ENCODE measurements at places on chromosomes 3 and 15.

- DNase-seq: no peak
Observed at GRCh38 chr3:164222197-164222596, 856.1 kb downstream of the SI start.

DNA sequence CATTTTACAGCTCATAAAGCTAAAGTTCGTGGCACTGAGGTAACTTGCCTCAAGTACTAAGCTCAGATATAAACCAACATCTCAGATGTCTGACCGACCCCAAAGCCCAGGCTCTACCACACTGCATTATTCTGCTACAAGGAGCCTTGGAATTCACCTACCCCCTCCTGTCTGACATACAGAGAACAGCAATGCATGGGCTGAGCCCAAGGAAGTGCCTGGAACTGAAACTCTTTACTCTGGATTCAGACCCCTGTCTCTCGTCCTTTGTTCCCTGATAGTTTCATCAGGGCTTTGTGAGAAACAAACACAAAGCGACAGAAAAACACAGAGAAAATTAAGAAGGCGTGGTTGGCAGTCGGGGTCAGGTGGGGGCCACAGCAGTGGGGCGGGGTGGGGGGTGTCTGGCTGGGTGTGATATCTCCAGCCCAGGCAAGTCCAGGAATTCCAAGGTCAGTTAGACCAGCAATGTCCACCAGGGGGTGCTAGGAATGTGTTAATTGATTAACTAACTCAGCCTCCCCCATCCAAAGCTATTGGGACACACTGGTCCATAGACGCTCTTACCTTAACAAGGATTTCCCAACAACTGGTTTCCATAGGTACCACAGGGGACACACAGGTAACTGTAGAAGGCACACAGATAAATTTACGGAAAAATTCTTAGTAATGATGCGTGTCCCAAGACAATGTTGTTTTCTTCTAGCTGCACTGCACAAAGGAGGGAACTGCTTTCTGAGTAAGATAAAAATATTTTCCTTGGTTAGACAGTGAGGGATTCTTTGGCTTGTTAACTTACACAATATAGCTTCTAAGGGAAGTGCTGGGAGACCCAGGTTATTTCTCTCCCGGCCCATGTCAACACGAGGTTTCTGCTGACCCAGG, 18.8 kb upstream of the SSUH2 start:
- DNase-seq: peak; percentile 87

- no peak for DNase-seq
Observed at GRCh38 chr3:23916152-23916885, 471 bp downstream of the NKIRAS1 start.

GRCh38 chr3:18185624-18186023, 239.5 kb downstream of the SATB1 start:
- no peak for DNase-seq

- DNase-seq: no peak
Observed at GRCh38 chr15:63918317-63918672, 84.5 kb upstream of the HERC1 start.

DNA sequence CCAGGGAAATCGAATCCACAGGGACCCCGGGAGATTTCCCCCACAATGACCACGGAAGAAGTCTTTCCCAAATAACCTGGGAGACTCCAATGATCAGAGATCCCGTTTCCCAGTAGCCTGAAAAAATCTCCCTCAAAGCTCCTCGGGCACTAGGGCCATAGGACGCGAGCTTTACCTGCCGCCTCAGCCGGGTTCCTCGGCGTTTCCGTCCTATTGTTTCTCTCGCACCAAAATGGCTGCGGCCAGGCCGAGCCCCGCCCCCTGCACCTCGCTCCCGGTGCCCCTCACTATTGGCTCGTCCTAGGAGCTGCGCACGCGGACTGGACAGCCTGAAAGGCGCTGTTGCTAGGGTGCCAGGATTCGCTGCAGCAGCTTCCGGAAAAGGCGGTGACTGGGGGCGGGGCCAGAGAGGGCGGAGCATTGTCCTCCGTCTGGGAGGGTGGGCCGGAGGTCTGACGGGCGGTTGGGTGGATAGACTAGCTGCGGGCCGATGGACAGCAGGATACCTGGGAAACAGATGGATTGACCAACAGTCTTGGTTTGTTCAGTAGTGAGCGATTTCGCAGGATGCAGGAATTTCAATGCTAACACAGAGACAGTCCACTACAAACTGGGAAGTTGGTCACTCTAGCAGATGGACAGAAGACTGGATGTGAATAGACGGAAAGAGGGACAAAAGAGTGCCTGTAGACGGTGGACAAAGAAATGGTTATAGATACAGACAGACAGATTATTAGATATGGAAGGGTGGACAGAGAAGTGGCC, at the start of gene IP6K2:
Gene IP6K2 (minus strand): TSS at position 240 of the 765 bp plus-strand sequence. CDS start 21,930 bp downstream, outside the sequence.
- peak; percentile 98 for DNase-seq

- DNase-seq: no peak
Observed at GRCh38 chr3:10933470-10933804, 59.1 kb upstream of the SLC6A1 start.

DNA sequence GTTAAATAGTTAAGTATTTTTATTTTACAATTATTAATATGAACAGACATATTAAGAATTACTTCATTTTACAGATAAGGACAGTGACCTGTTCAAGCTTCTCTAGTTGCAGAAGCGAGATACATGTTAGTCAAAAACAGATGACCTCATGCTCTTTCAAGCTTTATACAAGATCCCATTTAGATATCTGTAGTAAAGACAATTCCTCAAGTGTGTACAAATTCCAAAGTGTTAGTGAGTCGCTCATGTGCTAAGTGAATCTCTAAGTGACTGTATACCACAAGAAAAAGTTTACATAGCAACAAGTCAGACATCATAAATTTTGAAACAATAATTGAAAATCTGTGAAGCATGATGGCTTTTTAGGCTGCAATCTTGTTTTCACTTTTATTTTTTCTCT, 293.8 kb downstream of the ROBO1 start:
- no peak for DNase-seq

GRCh38 chr3:127260826-127261555, 26.9 kb downstream of the PRR20G start:
- no peak for DNase-seq

DNA sequence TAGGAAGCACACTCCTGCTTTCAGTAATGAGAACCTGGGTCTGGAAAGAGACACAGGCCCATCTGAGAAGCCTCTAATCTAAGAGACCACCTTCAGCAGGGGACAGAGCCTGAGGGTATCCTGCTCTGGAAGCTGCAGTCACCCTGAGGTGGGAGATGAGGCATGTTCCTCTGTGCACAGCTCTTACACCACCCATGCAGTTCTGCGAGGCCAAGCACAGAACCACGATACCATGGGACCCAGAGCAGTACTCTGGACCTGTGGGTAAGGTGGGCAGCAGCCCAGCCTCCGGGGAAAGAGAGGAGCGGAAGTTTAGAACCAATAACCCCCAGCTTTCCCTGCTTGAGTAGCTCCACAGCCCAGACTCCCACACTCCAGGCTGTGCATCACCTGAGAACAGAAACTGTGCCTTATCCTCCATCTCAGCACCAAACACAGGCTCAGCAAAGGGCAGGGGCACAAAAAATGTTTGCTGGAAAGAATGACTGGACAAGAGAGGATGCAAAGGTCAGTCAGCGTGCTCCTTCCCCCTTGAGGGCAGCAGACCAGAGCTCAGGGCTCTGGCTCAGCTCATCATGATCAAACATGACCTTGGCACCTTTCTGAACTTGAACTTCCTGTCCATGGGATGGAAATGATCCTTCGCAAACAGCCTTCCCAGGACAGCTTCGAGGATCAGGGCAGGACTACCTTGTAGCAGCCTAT, 43.1 kb downstream of the RBPMS2 start:
- DNase-seq: no peak

DNA sequence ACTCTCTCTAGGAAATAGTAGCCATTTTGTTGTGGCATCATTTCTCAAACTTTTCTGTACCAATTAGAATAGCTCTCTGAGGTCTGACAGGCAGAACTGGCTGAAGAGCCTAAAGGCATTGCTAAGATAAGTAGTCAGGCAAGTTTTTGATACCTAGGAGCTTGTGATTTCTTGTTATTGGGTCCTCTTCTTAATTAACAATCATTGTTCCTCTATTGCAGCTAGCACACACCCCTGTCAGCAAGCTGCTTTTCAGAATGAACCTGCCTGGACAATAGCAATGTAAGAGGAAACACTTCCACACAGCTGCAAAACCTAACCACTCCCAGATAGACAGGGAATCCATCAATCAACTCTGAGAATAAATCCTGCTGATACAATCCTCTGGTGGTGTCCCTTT, 403.9 kb upstream of the TBL1XR1 start:
- no peak for DNase-seq

DNA sequence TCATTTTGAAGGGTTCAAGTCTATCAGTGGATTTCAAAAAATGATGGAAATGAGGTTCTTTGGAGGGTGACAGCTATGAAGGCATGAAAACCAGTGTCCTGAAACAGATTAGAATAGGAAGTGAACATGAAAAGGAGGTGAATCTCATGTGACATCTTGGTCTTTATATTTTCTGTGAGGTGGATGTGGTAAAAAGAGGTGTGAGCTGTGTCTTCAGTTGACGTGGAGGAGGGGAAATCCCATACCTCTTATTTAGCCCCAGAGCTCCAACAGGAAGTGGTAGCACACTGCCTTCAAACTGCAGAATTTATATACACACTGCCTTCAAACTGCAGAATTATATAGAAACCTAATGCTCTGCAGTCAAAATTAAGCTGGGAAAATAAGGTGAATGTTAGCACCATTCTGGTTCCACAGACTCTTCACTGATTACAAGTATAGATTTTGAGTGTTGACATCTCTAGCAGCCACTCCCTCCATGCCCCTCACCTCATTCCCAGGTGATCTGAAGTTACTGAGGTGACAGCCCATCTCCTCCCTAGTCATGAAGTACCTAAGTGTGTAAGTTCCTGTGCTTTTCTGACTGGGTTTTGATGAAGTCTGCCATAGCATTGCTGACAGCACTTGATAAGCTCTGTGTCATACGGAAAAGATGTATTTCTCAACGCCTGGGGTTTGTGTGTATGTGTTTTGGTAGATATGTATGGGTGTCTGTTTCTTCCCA, 2.7 kb downstream of the RAB8B start:
- no peak for DNase-seq
